Urothelium cell line (cell line): ENCODE measurements at places on chromosomes 1 and 21.

GRCh38 chr21:36985751-36986594 lies 19.5 kb upstream of the HLCS start:
- no peak for DNase-seq

- DNase-seq = no peak
These were observed 46.1 kb downstream of the APP start for GRCh38 chr21:26124421-26124833.

DNA sequence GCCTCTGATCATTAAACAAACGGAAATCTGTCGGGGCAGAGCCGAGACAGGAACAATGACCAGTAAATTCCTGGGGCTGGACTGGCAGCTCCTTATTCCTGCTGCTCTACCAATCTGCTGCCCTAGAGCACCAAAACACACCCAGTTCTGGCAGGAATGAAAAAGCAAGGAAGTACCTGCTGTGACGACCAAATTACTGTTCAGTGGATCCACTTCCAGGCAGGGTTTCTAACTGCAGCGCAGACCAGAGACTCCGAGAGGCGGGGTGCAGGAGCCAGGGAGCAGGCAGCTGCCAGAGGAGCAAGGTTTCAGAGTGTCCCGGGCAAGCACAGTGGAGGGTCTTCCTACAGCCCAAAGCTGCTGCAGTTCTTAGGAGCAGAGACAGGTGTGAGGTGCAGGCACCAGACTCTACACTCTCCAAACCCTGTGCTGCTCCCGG lies 32.4 kb downstream of the KANK4 start:
- peak; percentile 26 for DNase-seq

DNA sequence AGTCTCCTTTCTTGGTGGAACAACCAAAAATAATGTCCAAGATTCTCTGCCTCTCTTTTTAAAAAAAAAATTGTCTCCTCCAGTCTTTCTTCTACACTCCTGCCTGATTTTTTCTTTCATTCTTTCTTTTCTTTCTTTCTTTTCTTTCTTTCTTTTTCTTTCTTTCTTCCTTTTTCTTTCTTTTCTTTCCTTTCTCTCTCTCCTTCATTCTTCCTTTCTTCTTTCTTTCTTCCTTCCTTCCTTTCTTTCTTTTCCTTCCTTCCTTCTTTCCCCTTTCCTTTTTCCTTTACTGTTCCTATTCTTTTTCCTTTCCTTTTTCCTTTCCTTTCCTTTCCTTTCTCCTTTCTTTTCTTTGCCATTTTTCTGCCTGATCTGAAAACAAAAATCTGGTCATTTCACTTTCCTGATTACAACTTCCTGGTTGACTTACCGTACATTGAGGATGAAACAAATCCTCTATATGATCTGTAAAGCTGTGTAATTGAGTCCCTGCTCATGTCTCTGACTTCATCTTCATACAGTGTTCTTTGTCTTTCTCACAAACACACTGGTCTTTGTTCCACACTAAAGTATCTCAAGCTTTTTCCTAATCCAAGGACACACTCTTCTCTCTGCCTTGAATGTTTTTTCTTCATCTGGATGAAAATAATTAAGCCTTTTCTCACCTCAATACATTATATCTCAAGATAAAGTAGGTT lies 6.1 kb upstream of the KRTAP23-1 start:
- no peak for DNase-seq
